ENCODE measurements at places on chromosomes 3 and 15. TPM values are rescaled to one million over a fixed set of nuclear protein-coding genes. Genes with fewer than 3 reads are reported as not detected.

GRCh38 chr3:139538733-139539132, 809 bp downstream of the RBP1 start:
- H3K36me3 ChIP-seq: no peaks in the 10 kb centered on the region
- peak overlapping the region; percentile 69 for H3K4me3 ChIP-seq
- H3K4me1 ChIP-seq: peaks cover 27% of the 10 kb centered on the region
- DNase-seq: peak; percentile 37

DNA sequence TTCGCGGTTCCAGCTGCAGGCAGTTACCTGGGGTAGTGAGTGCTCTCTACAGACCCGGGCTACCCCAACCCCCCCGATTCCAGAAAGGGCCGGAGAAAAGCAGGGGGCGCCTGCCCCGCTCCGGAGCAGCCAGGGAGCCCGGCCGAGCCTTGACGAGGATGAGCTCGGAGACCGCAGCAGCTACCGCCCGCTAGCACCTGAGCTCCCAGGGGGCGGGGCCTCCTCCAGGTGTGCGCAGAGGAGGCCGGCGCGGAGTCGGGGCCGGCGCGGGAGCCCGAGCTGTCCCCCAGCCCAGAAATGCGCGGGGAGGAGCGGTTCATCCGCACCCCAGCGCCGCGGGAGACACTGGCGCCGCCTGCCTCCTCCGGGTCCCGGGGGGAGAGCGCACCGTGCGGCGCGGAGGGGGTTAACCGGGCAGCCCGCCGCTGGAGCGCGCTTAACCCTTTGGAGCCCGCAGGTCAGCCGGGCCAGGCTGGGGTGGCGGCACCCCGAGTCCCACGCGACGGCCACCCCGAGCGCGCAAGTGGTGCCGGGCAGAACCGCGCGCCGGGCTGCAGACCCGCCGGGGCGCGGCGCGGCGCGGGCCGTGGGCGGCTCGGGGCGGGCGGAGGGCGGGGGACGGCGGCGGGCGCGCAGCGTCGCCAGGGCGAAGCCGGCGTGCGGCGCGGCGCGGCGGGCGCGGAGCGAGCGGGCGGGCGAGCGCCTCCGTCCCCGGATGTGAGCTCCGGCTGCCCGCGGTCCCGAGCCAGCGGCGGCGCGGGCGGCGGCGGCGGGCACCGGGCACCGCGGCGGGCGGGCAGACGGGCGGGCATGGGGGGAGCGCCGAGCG, at the start of gene CACNA1D:
CACNA1D (plus strand) TSS at position 649 of the 829 bp plus-strand sequence. CDS start 556 bp downstream, outside the sequence.
- DNase-seq: peak; percentile 19
- no peak within 1 kb of the TSS for H3K27ac ChIP-seq
- H3K4me1 ChIP-seq: peaks cover 12% of the 10 kb centered on the region
- H3K36me3 ChIP-seq: no peaks in the 10 kb centered on the region
- peak within 1 kb of the TSS; percentile 58 for H3K4me3 ChIP-seq
- H3K27me3 ChIP-seq: peaks cover 64% of the 10 kb centered on the region

DNA sequence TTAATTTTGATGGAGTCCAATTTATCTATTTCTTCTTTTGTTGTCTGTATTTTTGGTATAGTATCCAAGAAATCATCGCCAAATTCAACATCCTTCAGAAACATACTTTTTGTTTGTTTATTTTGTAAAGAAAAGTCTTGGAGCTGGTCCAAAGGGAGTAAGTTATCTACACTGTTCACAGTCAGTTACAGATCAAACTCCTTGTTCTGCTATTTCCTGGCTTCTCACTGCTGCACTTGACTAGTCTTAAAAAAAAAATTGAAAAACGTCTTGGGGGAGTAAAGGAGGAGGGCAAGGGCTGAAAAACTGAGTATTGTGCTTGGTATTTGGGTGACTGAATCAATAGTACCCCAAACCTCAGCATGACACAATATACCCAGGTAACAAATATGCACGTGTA, 105.6 kb downstream of the NFKBIZ start:
- no peak for DNase-seq
- no peaks in the 10 kb centered on the region for H3K27me3 ChIP-seq
- no peak overlapping the region for H3K4me3 ChIP-seq
- no peaks in the 10 kb centered on the region for H3K4me1 ChIP-seq
- H3K27ac ChIP-seq: no peak overlapping the region

DNA sequence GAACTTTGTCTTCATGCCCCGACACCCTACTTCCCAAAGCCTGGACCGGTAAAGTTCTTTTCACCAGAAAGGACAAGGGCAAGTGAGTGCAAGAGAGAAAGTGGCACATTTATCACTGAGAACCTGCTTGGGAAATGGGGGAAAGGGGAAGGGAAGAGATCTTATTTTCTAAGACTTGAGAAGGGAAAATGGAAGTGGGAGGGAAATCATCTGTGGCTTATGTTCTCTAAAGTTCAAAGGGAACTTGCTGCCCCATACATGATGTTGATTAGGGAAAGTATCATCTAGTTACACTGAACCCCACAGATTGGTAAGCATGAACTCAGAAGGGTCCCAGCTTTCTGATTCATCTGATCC, 199.5 kb upstream of the LPP start:
- DNase-seq: no peak
- H3K36me3 ChIP-seq: no peaks in the 10 kb centered on the region
- no peaks in the 10 kb centered on the region for H3K27me3 ChIP-seq
- peak overlapping the region; percentile 4 for H3K4me3 ChIP-seq
- H3K4me1 ChIP-seq: peaks cover 52% of the 10 kb centered on the region
- peak overlapping the region; percentile 93 for H3K27ac ChIP-seq

DNA sequence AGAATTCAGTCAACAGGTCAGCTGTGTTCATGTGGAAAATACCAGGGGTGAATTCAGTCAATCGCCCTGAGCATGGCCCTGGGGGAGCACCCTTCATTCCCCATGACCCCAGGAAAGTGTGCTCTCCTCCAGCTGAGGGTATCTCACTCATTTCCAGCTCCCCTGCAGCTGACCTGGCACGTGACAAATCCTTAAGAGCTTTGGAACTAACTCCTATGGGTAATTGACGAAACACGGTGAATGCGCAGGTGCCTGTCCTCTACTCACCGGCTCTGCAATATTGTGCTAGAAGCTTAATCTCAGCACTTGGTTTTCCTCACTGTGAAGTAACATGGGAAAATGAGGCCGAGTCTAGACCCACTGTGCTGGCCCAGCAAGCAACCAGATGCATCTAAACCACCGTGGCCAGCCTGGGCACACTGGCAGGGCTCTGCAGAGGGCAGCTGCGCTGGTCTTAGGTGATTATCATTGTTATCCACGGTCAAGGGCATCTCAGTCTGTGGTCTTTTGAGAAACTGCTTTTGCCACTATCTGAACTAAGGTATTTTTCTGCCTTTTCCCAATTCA, 63.1 kb downstream of the SPSB4 start:
- H3K27me3 ChIP-seq: no peaks in the 10 kb centered on the region
- H3K27ac ChIP-seq: no peak overlapping the region
- peaks cover 4% of the 10 kb centered on the region for H3K4me1 ChIP-seq
- no peak for DNase-seq

- DNase-seq: no peak
- no peaks in the 10 kb centered on the region for H3K27me3 ChIP-seq
- no peak overlapping the region for H3K27ac ChIP-seq
- H3K4me1 ChIP-seq: no peaks in the 10 kb centered on the region
- no peak overlapping the region for H3K4me3 ChIP-seq
Measured at GRCh38 chr15:33099739-33100138, 94.8 kb downstream of the FMN1 start.

GRCh38 chr15:92669432-92669831, 13.9 kb upstream of the FAM174B start:
- no peaks in the 10 kb centered on the region for H3K36me3 ChIP-seq
- no peak overlapping the region for H3K4me3 ChIP-seq
- no peak overlapping the region for H3K27ac ChIP-seq
- H3K27me3 ChIP-seq: no peaks in the 10 kb centered on the region

GRCh38 chr15:33040496-33040895, 154.0 kb downstream of the FMN1 start:
- H3K27me3 ChIP-seq: no peaks in the 10 kb centered on the region
- DNase-seq: no peak
- H3K36me3 ChIP-seq: no peaks in the 10 kb centered on the region
- no peak overlapping the region for H3K27ac ChIP-seq

GRCh38 chr3:120597445-120598049, 1.4 kb downstream of the NDUFB4 start:
- H3K27ac ChIP-seq: peak overlapping the region; percentile 81
- no peaks in the 10 kb centered on the region for H3K27me3 ChIP-seq
- peaks cover 28% of the 10 kb centered on the region for H3K4me1 ChIP-seq
- H3K36me3 ChIP-seq: peaks cover 12% of the 10 kb centered on the region

DNA sequence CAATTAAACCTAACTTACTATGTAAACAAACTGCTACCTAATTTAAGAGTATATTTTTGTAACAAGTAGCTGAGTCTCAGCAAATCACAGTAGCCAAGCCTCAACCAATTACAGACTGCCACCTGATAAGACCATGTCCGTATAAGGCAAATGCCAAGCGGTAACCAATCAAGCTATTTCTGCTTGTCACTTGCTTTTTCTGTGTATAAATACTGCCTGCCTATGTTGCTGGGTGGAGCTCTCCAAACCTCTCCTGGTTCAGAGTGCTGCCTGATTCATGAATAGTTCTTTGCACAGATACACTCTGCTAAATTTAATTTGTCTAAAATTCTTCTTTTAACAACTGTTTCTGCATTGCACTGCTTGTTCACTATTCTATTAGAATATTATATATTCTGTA, 42.6 kb downstream of the ZNF148 start:
- H3K36me3 ChIP-seq: peaks cover 18% of the 10 kb centered on the region
- peaks cover 46% of the 10 kb centered on the region for H3K4me1 ChIP-seq

Gene FES
- total RNA-seq: 7.1 TPM

Gene FAM107A
- 18.4 TPM for total RNA-seq

Gene ANKDD1A
- 1.2 TPM for total RNA-seq

Gene GOLGA8J
- total RNA-seq: not detected

Gene FILIP1L
- 78.5 TPM for total RNA-seq

Gene GOLGA6L7
- total RNA-seq: not detected

Gene TERC
- total RNA-seq: 4.8 TPM

Gene HYAL1
- total RNA-seq: 8.5 TPM

Gene TM4SF18
- total RNA-seq: 1.8 TPM

Data from psoas muscle (tissue), 8 donors.